ENCODE measurements at places on chromosomes 4 and X.

GRCh38 chr4:94814237-94814636 is 56.5 kb downstream of the BMPR1B start:
- DNase-seq, result no peak

GRCh38 chr4:73743281-73743680 is 2.9 kb downstream of the CXCL8 start:
- no peak for DNase-seq

DNA sequence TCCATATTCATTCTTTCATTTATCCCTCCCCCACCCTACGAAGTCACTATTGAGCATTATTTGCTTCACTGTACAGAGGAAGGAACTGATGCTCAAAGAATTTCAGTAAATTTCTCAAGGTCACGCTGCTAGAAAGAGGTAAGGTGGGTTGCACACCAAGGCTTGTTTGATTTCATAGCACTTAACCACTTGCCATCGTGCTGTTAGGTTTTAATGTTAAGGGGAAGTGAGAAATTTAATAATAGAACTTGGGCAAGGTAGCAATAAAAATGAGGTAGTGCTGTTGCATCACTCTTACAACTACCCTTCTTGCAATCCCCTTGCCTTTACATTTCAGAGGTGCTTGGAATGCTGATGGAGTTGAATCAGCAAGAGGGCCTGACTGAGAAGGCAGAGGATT is 343.1 kb downstream of the MID1IP1 start:
- no peak for DNase-seq

- no peak for DNase-seq
Measured at GRCh38 chrX:19064175-19064574, 58.1 kb downstream of the ADGRG2 start.

GRCh38 chr4:808860-809570 is 16.9 kb downstream of the CPLX1 start:
- no peak for DNase-seq

- DNase-seq, result no peak
Measured at GRCh38 chrX:24955372-24955930, 60.3 kb downstream of the ARX start.

DNA sequence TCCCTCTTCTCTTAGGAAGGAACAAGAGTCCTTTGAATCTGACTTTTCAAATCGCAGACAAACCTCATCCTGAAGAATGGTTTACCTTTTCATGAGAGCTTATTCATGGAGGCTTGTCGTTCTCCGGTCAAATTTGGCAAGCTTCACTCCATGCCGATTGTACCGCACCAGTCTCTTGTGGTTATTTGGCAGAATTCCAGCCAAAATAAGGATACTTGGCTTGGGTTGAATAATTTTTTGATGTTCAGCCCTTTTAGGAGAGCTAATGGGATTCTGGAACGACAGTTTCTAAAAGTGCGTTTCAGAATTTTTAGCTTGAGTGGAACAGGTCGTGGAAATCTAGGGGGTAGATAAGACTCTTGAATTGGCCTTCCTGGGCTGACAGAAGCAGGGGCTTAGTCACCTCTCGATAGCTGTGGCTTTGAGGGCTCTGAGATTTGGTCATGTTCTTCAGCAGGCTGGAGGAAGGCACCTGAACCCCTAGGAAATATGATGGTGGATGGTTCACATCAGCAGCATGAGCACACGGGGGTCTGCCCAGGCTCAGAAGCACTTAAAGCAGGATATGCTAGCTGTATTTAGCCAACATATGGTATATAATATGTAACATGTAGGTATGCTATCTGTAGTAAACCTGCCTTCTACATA is 1.5 kb downstream of the KLHL2 start:
- DNase-seq, result no peak

GRCh38 chr4:6478546-6479220 is 6.3 kb upstream of the PPP2R2C start:
- DNase-seq, result no peak

DNA sequence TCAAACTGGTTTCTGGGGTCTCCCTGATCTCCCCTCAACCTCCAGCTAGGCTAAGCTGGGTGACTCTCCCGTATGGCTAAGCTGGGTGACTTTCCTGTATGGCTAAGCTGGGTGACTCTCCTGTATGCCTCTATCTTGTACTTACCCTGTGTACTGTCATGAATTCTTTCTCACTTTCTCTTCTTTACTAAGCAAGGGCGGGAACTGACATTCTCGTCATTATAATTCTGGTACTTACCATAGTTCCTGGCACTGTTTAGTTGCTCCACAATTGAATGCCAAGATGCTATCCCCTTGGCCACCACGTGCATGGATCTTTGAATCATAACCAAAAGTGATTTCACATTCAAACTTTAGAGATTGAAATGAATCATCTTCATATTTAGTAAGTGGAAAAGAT is 8.8 kb downstream of the INTU start:
- no peak for DNase-seq

Measured in activated CD4-positive, CD25-positive, alpha-beta regulatory T cell treated with anti-CD3 and anti-CD28 coated beads, Interleukin-2, amount 50 U/mL, for 16 hours (primary cell).